K562 (cell line): ENCODE measurements at places on chromosomes 2 and 18.

GRCh38 chr2:10304458-10305253 is 2.0 kb downstream of the HPCAL1 start:
- DNase-seq, result no peak

- no peak for DNase-seq
Observed at GRCh38 chr2:170217778-170218251, 39.9 kb downstream of the MYO3B start.

DNA sequence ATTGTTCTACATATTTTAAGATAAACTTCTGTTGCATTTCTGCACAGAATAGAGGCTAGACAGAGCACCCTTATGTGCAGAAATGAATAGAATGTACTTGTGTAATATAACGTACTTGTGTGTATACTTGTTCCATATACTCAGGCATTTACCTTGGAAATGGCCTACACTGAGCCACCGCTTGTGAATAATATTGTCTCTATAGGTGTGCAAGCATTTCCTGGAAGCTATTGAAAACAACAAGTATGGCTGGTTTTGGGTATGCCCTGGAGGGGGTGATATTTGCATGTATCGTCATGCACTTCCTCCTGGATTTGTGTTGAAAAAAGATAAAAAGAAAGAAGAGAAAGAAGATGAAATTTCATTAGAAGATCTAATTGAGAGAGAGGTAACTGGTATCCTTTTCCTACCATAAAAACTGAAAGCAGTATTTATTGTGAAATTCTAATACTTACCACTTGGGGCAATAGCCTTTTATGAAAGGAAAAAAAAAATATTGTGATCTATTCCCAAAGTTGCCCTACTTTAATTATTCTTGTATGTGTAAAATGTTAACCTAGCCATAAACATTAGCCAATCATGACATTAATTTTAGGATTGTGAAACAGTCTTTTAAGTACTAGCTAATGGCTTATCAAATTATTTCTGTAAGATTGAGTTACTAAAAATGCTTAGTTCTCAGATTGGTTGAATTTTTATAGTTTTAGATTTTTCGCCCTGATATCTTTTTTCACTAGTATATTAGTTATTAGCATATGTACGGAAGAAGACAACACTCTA is 18.0 kb downstream of the ZC3H15 start:
- DNase-seq, result no peak

DNA sequence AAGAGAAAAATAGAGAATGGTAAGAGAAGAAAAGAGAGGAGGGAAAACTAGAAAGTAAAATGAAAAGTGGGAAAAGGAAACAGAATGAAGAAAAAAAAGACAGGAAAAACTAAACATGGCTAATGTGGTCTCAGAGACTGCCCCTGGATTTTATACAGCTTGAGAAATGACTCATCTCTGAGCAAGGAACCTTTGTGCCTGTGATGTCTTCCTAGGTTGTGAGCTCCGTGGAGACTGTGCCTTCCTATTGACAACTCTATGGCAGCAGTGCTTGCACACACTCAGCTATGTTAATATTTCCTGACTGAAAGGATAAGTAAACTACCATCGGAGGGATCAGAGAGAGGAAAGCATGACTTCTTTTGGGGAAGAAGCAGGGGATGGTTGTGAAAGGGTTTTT is 203.8 kb downstream of the RDH14 start:
- no peak for DNase-seq
